Fibroblast of mammary gland (primary cell): ENCODE measurements at places on chromosomes 11 and 22.

GRCh38 chr22:35231585-35232084 lies 25.7 kb upstream of the HMGXB4 start:
- DNase-seq = peak; percentile 68

DNA sequence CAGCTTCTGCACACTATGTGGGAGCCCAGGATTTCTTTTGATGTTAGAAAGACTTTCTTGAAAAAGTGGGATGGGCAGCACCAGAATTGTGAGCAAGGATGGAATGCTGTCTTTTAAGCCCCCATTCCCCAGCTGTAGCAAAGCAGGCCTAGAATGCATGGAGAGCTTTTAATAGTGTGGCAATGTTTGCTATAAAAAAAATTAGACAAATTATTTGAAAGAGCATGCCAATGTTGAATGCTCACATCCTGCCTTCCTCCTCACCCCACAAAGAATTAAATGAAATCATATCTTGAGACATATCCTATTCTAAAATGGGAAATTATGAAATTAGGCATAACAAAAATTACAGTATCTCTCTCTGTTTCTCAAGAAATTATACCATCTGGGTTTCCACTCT lies 154.7 kb downstream of the C11orf91 start:
- no peak for DNase-seq

- no peak for DNase-seq
These were observed 1.8 kb upstream of the DDB2 start for GRCh38 chr11:47212938-47213337.

- no peak for DNase-seq
These were observed 91.4 kb upstream of the TOP3B start for GRCh38 chr22:22073769-22074561.

- DNase-seq = peak; percentile 54
These were observed 15.9 kb downstream of the PTPN5 start for GRCh38 chr11:18775492-18776292.

DNA sequence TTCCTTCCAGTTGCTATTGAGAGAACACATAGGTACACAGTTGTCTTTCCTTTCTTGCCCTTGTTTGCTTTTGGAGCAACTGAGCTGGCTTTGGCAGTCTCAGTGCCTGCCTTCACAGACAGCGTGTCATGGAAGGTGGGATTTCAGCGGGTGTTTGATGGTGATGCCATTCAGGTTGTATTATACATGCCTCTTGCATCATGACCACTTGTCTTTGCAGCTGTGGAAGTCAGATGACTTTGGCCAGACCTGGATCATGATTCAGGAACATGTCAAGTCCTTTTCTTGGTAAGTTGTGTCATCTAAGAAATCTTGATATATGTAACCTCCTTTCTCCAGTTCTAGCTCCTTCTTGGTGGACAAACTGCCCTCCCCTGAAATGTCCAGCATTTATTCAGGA lies 37.1 kb upstream of the SORL1-AS1 start:
- DNase-seq = no peak
